ENCODE measurements at places on chromosomes 12 and 14. TPM values are rescaled to one million over a fixed set of nuclear protein-coding genes. Genes with fewer than 3 reads are reported as not detected.

Gene KRT74
- total RNA-seq, result not detected

Gene CCDC184
- 0.29 TPM for total RNA-seq

Gene KRT79
- total RNA-seq, result 0.72 TPM

Gene PTHLH
- 11.5 TPM for total RNA-seq

Gene SMCO2
- total RNA-seq, result 0.22 TPM

Gene SETD1B
- 6.4 TPM for total RNA-seq

Gene RPL10L
- not detected for total RNA-seq

Gene AKAP5
- total RNA-seq, result 0.86 TPM

Gene ETFBKMT
- total RNA-seq, result 3.1 TPM

Gene SERPINA12
- total RNA-seq, result not detected

Gene TRMT5
- total RNA-seq, result 8.3 TPM

Gene LRTM2
- not detected for total RNA-seq

Gene PPP4R3A
- total RNA-seq, result 49.7 TPM

Gene ABCC9
- 0.22 TPM for total RNA-seq

Gene PRPH
- not detected for total RNA-seq

Gene CFL2
- 118 TPM for total RNA-seq

Gene DIO3
- total RNA-seq, result not detected

Gene NPAS3
- not detected for total RNA-seq

Gene SSTR1
- total RNA-seq, result 11.0 TPM
